Lung (tissue), 17 donors: ENCODE measurements at places on chromosomes 16 and 17.
A peak's percentile ranks its signal among the peaks of the same experiment; 100 is the strongest.

DNA sequence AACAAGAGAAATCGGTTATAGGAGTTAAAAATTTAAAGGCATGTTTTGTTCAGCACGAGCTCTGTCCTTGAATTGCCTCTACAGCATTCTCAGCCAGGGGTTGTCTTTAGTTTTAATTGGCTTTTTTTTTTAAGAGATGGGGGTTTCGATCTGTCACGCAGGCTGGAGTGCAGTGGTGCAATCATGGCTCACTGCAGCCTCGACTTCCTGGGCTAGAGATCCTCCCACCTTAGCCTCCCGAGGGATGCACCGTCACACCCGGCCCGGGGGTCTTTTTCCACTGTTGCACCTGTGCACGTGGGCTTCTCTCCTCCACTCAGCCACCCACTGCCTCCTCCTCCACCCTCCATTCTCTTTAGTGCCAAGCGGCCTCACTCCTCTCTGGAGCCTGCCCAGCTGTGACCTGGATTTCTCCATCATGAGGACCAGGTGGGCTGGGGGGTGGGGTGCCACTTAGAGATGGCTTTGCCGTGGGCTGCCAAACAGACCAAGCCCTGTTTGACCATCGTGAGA, 106.8 kb upstream of the SEC14L1 start:
- no peak for DNase-seq
- no peak overlapping the region for H3K4me3 ChIP-seq
- peaks cover 2% of the 10 kb centered on the region for H3K27me3 ChIP-seq

GRCh38 chr17:20992416-20992815, 50.4 kb downstream of the USP22 start:
- no peaks in the 10 kb centered on the region for H3K27me3 ChIP-seq
- no peaks in the 10 kb centered on the region for H3K36me3 ChIP-seq
- no peak overlapping the region for H3K27ac ChIP-seq
- peaks cover 4% of the 10 kb centered on the region for H3K4me1 ChIP-seq
- no peak for DNase-seq

DNA sequence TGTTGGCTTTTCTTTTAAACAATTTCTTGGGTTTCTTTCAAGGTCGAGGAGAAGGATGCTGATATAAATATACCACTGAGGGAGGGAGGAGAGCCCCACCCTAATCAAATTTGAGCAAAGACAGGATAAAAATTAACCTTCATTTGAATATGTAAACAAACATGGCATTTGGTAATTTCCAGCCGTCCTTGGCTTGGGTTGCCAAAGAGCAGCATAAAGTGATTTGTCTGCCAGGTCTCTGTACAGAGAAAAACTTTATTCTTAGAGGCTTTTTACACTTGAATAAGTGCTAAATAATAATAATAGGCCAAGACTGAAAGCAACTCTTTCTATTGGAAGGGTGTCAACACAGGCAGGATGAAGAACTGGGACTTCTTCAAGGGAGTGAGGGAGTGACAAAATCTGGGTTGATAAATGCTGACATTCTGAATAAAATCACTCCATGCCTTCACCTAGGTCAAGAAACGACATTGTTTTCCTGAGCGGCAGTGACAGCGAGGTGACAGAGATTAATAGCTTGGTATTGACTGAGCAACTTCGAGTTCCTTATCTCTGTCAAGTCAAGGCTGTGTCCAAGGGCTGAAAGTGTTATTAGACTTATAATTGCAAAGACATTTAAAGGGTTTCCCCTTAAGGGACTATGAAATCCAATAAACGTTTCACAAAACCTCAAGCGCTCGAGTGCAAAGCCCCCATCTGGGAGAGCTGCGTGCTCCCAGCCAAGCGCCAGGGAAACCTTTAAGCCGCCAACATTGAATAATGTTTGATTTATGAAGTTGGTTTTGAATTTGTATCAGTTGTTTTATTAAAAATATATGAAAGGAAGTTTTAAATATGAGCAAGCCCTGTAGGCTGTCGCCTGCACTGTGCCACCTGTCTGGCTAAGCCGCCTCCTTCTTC, 269.5 kb upstream of the N4BP1 start:
- no peaks in the 10 kb centered on the region for H3K36me3 ChIP-seq
- DNase-seq, result no peak
- peaks cover 1% of the 10 kb centered on the region for H3K4me1 ChIP-seq
- no peaks in the 10 kb centered on the region for H3K27me3 ChIP-seq
- no peak overlapping the region for H3K27ac ChIP-seq
- no peak overlapping the region for H3K4me3 ChIP-seq

GRCh38 chr17:37211136-37211535, 164.6 kb upstream of the C17orf78 start:
- H3K27ac ChIP-seq, result no peak overlapping the region
- no peaks in the 10 kb centered on the region for H3K27me3 ChIP-seq
- peaks cover 10% of the 10 kb centered on the region for H3K36me3 ChIP-seq
- H3K4me1 ChIP-seq, result no peaks in the 10 kb centered on the region

- H3K27ac ChIP-seq, result no peak overlapping the region
- peaks cover 6% of the 10 kb centered on the region for H3K4me1 ChIP-seq
- no peaks in the 10 kb centered on the region for H3K27me3 ChIP-seq
- no peaks in the 10 kb centered on the region for H3K36me3 ChIP-seq
- no peak overlapping the region for H3K4me3 ChIP-seq
Measured at GRCh38 chr16:66008136-66008535, 358.4 kb upstream of the CDH5 start.

- H3K27ac ChIP-seq, result no peak overlapping the region
- H3K4me1 ChIP-seq, result no peaks in the 10 kb centered on the region
- H3K4me3 ChIP-seq, result no peak overlapping the region
- H3K36me3 ChIP-seq, result no peaks in the 10 kb centered on the region
Measured at GRCh38 chr16:59545721-59546120, 811.6 kb upstream of the GOT2 start.

DNA sequence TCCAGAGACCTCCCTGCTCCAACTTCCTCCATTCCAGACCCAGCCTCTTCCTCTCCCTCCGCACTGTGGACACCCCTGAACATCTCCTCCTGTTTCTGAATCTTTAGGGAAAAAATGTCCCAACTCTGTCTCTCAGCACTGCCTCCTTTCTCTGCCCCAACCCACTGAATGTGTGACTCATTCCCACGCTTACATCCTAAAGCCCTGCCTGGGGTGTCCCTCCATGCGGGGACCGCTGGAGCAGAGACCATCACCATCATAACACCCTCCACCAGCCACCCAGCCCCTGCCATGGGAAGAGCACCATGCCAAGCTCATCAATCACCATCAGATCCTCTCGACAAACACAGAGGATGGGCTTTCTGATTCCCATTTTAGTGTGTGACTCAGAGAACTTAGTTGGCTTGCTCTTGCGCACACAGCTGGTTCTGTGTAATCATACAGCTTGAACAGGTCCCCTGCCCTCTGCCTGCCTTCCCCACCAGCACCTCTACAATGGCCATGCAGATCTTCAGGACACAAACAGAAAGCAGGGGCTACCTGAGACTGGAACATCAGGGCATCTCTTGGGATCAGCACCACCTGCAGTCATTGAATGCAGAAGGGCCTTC, 10.7 kb downstream of the RPRML start:
- DNase-seq, result no peak
- H3K4me3 ChIP-seq, result no peak overlapping the region
- H3K27me3 ChIP-seq, result no peaks in the 10 kb centered on the region
- no peaks in the 10 kb centered on the region for H3K36me3 ChIP-seq

- peak overlapping the region; percentile 73 for H3K27ac ChIP-seq
- peak; percentile 64 for DNase-seq
- H3K36me3 ChIP-seq, result no peaks in the 10 kb centered on the region
- H3K4me3 ChIP-seq, result no peak overlapping the region
Measured at GRCh38 chr17:41666237-41666641, 22.4 kb upstream of the EIF1 start.

- no peak overlapping the region for H3K4me3 ChIP-seq
- peaks cover 9% of the 10 kb centered on the region for H3K4me1 ChIP-seq
- H3K27ac ChIP-seq, result no peak overlapping the region
- no peaks in the 10 kb centered on the region for H3K27me3 ChIP-seq
Measured at GRCh38 chr16:4612474-4612931, 2.2 kb downstream of the UBALD1 start.

GRCh38 chr17:10116753-10117420, 81.5 kb downstream of the GAS7 start:
- H3K27me3 ChIP-seq, result no peaks in the 10 kb centered on the region
- H3K4me3 ChIP-seq, result no peak overlapping the region
- DNase-seq, result no peak
- H3K4me1 ChIP-seq, result peaks cover 24% of the 10 kb centered on the region
- H3K27ac ChIP-seq, result no peak overlapping the region

DNA sequence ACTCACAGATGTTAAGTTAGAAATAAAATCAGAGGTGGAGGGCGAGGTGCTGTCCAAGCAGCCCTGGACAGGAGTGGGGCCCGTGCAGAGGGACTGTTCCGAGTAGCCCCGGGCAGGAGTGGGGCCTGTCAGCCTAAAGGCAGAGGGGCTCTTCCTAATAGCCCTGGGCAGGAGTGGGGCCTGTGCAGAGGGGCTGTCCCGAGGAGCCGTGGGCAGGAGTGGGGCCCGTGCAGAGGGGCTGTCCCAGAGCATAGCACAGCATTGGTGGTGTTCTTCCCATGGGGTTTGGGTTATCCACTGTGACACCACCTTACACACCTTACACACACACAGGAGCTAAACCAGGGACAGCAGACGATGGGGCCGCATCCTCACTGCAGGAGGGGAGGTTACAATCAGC, 10.4 kb downstream of the CEP131 start:
- peaks cover 6% of the 10 kb centered on the region for H3K36me3 ChIP-seq
- H3K4me3 ChIP-seq, result no peak overlapping the region
- no peaks in the 10 kb centered on the region for H3K4me1 ChIP-seq
- H3K27ac ChIP-seq, result no peak overlapping the region
- no peaks in the 10 kb centered on the region for H3K27me3 ChIP-seq

DNA sequence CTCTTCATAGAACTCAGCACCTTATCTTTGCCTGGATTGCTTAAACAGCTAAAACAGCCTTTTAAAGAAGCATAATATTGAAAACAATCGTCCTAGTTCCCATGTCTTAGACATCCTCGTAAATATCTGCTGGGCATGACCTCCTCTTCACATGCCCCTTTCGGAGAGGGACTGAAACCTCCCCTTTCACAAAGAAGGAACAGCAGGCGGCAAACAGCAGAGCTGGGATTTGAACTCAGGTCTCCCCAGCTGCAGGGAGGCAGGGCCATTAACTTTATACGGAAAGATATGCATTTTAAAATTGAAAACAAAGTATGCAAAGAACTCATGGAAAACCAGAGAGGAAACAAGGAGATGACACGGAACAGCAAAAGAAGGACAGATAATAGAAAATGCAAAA, 249.9 kb downstream of the FOXL1 start:
- no peaks in the 10 kb centered on the region for H3K36me3 ChIP-seq
- H3K4me3 ChIP-seq, result no peak overlapping the region
- no peak overlapping the region for H3K27ac ChIP-seq

DNA sequence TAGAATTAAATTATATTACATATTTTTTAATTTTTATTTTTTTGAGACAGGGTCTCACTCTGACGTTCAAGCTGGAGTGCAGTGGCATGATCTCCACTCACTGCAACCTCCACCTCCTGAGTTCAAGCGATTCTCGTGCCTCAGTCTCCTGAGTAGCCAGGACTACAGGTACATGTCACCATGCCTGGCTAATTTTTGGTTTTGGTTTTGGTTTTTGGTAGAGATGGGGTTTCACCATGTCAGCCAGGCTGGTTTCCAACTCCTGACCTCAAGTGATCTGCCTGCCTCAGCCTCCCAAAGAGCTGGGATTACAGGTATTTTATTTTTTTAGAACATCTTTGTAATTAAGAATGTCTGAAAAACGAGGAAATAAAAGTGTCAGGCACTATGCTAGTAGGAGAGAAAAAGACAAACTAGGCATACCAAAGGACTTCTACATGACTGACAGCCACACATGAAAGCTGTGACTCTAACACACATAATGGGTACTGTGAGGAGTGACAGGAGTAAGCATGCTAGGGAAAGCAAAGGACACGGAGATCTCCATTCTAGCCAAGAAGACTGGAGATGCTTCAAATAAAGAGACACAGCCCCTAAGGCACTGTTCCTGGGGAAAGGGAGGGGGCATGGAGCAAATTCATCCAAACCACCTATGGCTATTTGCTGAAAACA, 7.3 kb downstream of the GNA13 start:
- H3K4me1 ChIP-seq, result peaks cover 18% of the 10 kb centered on the region
- DNase-seq, result no peak
- peak overlapping the region; percentile 0 for H3K27ac ChIP-seq
- H3K36me3 ChIP-seq, result peaks cover 32% of the 10 kb centered on the region
- no peaks in the 10 kb centered on the region for H3K27me3 ChIP-seq
